ENCODE measurements at places on chromosomes 2 and 18.
A peak's percentile ranks its signal among the peaks of the same experiment; 100 is the strongest.

GRCh38 chr2:10518470-10519393, 70.6 kb upstream of the ODC1 start:
- no peak for DNase-seq

- no peak for DNase-seq
Measured at GRCh38 chr2:227153307-227153706, 10.7 kb downstream of the COL4A4 start.

DNA sequence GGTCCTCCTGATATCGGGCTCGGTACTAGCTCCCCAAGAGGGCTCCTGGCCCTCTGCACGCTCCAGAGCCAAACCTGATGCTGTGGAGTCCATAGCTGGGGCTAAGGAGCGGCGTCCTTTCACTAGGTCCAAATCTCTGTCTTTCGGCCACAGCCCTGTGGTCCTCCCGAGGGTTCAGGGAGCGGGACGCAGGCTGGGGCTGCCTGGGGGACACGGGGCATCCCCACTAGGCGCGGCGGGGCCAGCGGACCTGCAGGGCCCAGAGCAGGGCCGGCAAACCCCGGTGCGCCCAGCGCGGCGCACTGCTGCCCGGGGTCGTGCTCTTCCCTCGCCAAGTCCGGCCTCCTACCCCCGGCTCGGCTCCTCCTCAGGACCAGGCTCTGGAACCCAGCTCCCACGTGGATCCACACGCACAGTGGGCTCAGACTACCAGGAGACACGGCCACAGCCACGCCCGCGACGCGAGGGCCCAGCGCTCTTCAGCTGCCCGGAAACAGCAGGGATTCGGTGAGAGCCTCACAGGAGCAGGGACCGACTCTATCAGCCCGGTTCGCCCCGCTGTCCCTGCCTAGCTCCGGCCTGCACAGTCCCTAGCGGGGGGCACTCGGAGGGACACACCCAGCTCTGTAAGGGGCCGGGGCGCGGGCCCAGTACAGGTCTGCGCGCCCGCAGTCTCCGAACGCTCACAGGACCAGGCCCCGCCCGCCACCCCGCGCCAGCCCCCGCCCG, 593 bp downstream of the ZNF514 start:
- peak; percentile 8 for DNase-seq

- no peak for DNase-seq
Measured at GRCh38 chr2:80293039-80293438, 11.5 kb downstream of the LRRTM1 start.

DNA sequence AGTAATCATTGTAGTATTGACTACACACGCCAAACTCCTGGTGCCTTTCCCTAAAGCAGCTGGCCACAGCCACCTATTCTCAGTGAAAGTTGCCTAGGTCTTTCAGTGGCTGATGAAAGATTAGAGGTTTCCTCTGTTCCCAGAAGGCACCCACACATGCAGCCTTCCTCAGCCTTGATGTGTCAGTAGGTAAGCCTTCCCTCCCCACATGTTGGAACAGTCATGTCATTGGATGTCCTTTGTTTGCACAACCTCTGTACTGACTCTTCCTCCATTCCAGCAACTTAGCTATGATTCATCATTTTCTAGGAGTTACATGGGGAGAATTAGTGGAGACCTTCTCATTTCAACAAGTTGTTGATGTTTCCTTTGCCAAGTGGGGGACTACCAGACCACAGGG, 630.8 kb upstream of the SLC39A10 start:
- no peak for DNase-seq

- DNase-seq: peak; percentile 53
Measured at GRCh38 chr2:229780856-229781773, 66.8 kb upstream of the DNER start.
